ENCODE measurements at places on chromosomes 12 and 14.

GRCh38 chr12:25725931-25726330 lies 172.8 kb upstream of the LMNTD1 start:
- no peak for DNase-seq

- DNase-seq: no peak
Observed at GRCh38 chr14:74438351-74438915, 12.4 kb upstream of the SYNDIG1L start.

- DNase-seq: no peak
Observed at GRCh38 chr14:26174395-26174794, 423.4 kb downstream of the NOVA1 start.

- DNase-seq: no peak
Observed at GRCh38 chr14:60210703-60211102, 38.3 kb upstream of the PPM1A start.

- DNase-seq: no peak
Observed at GRCh38 chr14:24695265-24696241, 61.6 kb upstream of the GZMB start.

DNA sequence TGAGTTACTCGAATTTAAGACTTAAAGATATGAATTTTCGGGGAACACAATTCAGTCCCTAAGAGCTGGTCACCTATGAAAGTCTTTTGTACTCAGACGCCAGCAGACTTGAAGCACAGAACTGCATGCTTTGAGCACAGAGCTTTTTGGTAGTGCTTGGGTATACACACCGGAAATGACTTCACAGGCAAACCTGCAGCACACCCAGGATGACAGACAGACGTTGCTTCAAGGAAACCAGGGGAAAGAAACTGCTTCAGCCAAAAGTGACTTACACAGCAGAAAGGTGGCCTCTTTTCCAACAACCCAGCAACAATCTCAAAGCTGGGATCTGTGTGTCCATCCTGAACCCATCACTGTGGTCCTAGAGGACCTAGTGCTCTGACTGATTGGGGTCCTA lies 975.1 kb downstream of the AACS start:
- no peak for DNase-seq

GRCh38 chr14:56102941-56103340 lies 15.3 kb upstream of the PELI2 start:
- no peak for DNase-seq

DNA sequence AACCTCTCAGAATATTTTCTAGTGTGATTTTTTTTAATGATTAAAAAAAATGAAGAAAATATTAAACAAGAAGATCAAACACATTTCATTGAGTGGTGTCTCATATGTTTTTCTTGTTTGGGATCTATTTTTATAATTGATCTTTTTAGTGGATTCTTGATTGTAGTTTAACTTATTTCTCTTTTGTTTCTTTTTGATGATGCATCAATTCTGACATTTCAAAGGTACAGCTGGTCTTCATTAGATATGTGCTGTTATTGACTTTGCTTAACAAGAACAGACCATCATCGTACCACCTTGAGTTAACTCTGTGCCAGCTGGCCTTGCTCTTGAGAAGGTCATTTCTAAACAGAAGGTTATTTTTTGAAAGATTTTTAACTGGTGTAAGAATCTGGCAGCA lies 45.8 kb upstream of the FGD4 start:
- DNase-seq: no peak

DNA sequence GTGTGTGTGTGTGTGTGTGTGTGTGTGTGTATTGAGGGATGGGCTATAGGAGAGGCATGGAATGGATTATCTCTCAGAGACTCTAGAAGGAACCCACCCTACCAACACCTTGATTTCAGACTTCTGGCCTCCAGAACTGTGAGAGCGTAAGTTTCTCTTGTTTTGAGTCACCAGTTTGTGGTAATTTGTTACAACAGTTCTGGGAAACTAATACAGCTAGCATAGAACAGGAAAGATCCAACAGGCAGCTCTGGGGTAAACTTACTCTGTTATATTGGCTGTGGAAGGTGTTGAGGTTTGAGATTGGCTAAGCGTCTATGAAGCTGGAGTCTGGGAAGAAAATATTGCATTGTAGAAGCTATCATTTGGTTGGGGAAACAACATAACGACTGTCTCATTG lies 334.3 kb downstream of the AACS start:
- DNase-seq: no peak

DNA sequence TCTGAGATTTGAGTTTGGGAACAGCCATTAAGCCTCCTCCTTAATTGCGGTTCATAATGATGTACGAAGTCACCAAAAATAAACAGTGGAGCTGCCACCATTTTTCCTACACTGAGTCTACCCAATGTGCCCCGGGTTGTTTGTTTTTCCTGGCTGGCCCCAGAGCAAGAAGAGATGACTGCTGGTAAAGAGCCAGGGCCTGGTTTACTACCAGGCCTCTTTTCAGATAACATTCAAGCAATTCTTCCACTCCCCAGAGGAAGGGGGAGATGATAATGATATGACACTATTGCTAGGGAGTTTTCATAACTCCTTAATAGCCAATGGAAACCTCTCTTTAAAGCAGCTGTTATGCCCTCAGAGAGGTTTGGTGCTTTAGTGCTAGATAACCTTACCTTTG lies 42.3 kb downstream of the BRAP start:
- no peak for DNase-seq

GRCh38 chr14:63737582-63738006 lies 9.7 kb upstream of the SGPP1 start:
- DNase-seq: no peak

- DNase-seq: no peak
Observed at GRCh38 chr12:94269316-94269999, 121.1 kb downstream of the PLXNC1 start.

DNA sequence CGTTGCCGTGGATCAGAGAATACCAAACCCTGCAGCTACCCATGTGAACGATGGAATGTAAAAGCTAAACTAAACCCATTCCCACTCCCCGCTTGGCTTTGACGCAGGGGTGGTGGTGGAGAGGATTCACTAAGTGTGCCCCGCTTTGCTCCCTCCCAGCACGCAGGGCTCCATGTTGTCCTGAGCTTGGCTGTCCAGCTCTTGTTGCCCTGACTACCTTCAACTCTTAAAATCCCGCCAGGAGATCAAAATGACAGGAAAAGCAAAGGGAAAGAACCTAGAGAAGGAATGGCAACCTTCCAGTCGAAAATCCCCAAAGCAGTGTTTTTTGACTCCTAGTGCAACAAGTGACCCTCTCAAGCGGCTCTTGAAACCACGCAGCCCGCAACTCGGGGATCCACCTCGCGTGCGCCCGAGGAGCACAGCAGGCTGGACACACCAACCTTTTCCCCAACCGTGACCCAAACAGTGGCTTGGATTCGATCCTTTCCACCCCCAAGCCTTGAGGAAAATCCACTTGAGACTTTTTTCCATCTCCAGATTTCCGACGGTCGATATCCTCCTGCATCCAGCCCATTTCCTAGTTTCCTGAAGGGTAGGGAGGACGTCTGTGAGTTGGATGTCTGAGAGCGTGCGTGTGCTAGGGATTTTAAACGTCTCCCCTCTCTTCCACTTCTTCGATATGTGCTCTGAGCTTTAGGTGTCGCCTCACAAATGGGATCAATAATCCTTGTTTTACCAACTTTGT lies 1.4 kb downstream of the SYT10 start:
- DNase-seq: no peak

- DNase-seq: no peak
Observed at GRCh38 chr12:96060041-96060440, 24.7 kb upstream of the LTA4H start.

DNA sequence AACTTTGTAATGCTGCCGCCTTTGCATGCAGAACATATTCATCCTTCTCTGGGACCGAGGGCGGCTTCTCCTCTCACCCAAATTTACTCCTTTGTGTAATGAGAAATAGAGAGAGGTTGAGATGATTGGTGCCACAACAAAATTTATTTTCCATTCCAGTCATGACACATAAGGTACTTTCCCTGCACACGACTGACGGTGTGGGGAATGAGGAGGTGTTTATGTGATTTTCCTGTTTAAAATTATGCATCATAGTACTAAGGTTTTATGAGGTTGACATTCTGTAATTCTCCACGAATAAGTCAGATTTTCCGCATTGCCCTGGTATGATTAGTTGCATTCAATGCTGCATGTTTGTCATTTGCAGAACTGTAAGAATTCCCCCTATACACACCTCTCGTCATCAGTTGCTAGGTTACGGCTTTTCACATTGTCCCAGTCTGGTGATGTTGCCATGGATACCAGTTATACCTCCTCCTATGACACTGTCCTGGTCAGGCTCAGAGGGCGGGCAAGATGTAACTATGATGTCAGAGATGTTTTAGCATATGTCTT lies 23.1 kb downstream of the BICDL1 start:
- DNase-seq: peak; percentile 39

- no peak for DNase-seq
Observed at GRCh38 chr14:92938890-92939671, 16.1 kb downstream of the CHGA start.

- no peak for DNase-seq
Observed at GRCh38 chr12:14332482-14332881, 33.0 kb upstream of the ATF7IP start.

GRCh38 chr12:2429032-2429431 lies 365.7 kb upstream of the FKBP4 start:
- no peak for DNase-seq

DNA sequence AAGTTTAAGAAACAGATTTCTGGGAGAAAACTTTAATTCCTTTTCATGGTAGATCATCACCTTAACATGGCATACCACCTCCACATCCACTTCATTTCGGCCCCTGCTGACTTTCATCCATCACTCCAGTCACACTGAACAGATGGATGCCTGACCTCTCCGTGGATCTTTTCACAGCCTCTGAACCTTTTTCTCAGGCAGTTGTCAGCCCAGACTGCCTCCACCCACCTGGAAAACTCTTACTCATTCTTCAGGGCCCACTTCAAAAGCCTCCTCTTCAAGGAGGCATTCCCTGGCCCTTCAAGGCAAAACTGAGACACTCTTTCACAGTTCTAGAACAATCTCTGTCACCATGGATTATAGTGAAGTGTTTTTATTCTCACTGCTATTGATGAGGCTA lies 52.9 kb downstream of the GXYLT1 start:
- DNase-seq: no peak

DNA sequence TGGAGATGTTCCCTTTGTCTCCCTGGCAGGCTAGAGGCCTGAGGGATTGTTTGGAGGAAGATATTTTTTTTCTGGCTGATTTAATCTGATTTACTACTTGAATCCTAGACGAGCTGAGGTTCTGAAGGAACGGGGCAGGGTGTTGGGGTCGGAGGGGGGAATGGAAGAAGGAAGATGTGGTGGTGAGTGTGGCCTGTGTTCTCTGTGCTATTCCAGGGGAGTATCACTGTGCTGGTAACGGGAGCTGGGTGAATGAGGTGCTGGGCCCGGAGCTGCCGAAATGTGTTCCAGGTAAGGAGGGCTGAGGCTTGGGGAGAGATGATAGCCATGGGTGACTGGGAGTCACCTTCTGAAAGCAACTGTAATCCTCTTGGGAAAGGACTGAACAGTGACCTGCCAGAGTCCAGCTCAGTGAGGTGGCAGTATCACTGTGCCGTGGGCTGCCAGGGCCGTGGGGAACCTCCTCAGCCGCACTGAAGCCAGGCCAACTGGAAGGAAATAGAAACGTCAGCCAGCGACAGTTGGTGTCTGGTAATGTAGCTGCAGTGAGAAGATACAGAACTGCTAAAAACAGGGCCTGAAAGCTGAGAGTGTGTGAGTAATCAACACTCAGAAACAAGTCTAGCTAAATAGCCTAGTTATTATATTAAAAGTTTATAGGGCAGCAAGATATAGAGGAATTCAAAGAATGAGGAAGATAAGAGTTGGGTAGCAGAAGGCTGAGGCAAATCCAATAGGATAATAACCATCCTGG lies 7.9 kb downstream of the C1S start:
- DNase-seq: no peak

- DNase-seq: no peak
Observed at GRCh38 chr12:117972301-117972700, 3.5 kb upstream of the KSR2 start.

- DNase-seq: no peak
Observed at GRCh38 chr12:22969521-22969920, 344.6 kb downstream of the ETNK1 start.

DNA sequence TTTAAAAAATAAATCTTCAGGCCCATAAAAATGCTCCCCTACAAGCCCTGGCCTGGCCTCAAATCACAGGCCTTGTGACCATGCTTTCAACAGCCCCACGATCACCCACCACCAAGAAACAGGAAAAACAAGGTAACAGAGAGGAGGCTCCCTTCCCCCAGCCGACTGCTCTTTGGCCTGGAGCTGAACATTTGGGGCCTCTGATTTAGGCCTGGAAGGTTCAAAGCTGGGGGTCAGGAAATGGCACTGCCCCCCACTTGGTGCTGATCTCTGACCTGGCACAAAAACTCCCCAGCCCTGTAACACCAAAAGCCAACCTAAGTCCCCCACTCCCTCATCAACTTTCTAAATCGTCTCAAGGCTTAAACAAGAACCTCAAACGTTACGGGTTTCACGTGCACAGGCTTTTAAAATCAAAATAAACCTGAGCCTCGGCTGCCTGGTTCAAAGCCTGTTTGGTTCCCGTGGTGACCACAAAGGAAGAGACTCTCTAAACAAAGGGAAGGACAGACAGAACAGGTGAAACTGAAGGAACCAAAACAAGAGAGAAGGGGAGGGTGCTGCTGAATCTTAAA lies 9.0 kb downstream of the ACTN1 start:
- DNase-seq: no peak

DNA sequence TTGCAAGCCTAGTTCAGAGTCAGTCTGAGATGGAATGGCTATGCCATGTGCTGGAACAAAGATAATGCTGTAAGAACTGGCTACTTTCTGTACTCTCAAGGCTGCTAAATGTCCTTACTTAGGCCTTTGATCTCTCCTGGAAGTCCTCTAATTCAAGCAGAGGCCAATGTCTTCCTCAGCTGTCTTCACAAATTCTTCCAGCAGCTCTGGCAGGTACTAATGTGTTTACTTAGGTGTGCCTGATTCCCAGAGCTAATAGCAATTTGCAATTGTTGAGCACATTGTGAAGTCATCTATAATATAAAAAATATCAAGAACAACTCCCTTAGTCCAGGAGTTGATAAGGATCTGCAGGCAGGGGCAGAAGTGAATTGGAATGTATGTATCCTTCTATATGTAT lies 3.8 kb upstream of the MYF5 start:
- no peak for DNase-seq

DNA sequence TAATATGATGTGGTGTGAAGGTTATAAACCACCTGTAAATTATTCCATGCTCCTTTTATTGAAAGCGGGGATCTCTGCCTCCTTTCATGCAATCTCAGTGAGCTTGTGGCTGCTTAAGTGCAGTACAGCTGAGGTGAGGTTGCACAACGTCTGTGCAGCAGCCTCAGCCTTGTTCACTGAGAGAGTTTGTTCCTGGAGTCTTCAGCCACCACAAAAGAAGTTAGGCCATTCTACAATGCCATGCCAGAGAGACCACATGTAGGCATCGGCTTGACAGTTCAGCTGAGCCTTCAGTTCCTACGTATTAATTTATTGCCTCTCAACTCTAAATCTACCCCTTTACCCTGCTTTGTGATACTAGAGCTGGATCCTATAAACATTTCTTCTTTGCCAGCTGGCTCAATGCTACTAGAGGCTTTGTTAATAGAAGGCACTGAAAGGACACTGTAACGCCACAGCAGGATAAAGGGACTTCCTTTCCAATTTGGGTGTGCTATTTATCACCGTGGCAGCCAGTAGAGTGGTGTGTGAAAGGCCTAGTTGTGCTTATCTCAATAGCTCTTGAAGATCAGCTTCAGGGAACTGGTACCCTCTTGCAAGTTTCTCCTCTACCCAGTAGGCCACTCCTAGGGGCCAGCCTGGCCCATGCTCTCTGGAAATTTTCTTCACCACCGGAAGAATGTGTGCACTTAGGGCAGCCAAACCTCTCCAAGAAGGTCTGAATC lies 337.7 kb downstream of the IPO8 start:
- DNase-seq: no peak
